ENCODE measurements at places on chromosomes 3 and 15.
A peak's percentile ranks its signal among the peaks of the same experiment; 100 is the strongest.

- DNase-seq: no peak
Measured at GRCh38 chr3:66154444-66154861, 66.3 kb upstream of the SLC25A26 start.

GRCh38 chr15:25327686-25328085 lies 111.1 kb downstream of the UBE3A start:
- no peak for DNase-seq

- DNase-seq: no peak
Measured at GRCh38 chr15:80480909-80481308, 76.7 kb downstream of the ARNT2 start.

GRCh38 chr15:40085266-40085665 lies 23.4 kb downstream of the BMF start:
- no peak for DNase-seq

GRCh38 chr15:64738226-64739095 lies 36.9 kb downstream of the RBPMS2 start:
- no peak for DNase-seq

DNA sequence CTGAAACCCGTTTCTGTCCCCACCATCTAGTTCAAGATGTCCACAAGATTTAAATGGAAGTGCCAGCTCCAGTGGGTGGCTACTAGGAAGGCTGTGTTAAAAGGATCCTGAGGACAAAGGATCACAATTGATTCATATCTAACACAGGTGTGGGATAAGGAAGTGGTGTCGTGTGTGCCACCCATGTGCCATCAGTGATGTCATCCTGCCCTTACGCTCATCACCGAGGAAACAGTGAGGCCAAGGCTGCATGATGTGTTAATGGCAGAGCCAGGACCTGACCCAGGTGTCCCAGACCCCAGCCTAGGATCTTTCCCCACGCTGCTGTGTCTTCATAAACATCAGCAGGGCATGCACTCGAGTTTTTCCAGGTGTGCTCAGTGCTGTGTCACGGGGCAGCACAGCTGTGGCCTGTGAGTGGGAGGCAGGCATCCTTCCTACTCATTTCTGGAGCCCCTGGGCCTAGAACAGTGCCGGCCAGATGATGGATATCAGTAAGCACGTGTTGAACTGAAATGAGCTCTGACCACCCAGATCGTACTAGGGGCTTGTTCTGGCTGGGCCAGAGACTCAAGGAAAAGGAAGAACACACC lies 10.6 kb upstream of the TGM5 start:
- DNase-seq: no peak

- DNase-seq: no peak
Measured at GRCh38 chr3:93994056-93994455, 14.1 kb downstream of the ARL13B start.

DNA sequence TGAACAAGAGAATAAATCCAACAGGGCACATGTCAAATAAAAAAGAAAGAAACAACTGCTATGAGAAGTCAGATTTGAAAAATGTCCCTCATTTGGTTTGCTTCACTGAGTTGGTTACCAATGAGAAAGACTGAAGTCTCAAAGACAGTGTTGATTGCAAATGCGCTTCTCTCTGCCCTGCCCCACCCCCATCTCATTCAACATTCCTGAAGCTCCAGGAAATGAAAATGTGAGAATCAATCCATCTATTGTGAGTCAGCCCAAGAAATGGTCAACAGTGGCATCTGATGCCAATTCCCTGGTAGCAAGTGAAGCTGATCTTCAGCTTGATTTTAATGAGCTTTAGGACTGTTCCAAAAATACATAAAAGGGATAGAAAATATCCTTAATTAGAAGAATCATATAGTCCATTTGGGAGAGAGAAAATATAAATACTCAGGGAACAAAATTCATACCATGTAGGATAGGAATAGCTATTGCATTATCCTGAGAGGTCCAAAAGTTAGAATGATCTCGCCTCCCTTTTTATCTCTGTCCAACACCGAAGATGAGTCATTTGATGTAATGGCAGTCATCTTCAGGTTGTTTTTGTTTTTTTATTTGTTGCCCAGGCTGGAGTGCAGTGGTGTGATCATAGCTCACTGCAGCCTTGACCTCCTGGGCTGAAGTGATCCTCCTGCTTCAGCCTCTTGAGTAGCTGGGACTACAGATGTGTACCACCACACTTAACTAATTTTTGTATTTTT lies 200.3 kb upstream of the UMPS start:
- no peak for DNase-seq

GRCh38 chr3:184822081-184822480 lies 10.1 kb downstream of the VPS8 start:
- no peak for DNase-seq

GRCh38 chr15:40357723-40358470 lies at the start of gene DISP2:
TSS of gene DISP2 (plus strand) at chr15:40358219. CDS start at chr15:40358322, 103 bp downstream.
- peak; percentile 79 for DNase-seq

- no peak for DNase-seq
Measured at GRCh38 chr15:90031231-90031791, 30.2 kb downstream of the ZNF710 start.

DNA sequence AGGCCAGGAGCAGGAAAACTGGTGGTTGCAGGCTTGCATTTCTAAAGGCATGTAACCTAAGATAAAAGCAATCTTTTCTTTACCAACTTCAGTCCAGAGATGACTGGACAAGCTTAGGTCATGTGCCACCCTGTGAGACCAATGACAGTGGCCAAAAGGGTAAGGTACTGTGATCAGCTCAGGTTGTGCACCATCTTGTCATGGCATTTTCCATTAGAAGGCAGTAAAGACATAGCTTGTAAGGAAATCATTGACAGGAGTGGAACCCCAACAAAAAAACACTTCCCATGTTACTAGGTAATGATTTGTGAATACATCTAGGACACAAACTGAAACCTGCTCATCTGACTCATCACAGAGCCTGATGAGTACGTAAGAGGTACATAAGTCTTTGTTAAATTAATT lies 35.2 kb downstream of the SSR3 start:
- DNase-seq: no peak

GRCh38 chr3:140198242-140198641 lies 263.3 kb downstream of the CLSTN2 start:
- peak; percentile 44 for DNase-seq

- DNase-seq: no peak
Measured at GRCh38 chr3:3842356-3842755, 43.1 kb downstream of the LRRN1 start.

GRCh38 chr3:12782172-12782815 lies 14.2 kb upstream of the CAND2 start:
- DNase-seq: no peak

- no peak for DNase-seq
Measured at GRCh38 chr15:23049984-23050628, 10.7 kb upstream of the TUBGCP5 start.

- DNase-seq: no peak
Measured at GRCh38 chr3:171783626-171784025, 26.7 kb downstream of the PLD1 start.

DNA sequence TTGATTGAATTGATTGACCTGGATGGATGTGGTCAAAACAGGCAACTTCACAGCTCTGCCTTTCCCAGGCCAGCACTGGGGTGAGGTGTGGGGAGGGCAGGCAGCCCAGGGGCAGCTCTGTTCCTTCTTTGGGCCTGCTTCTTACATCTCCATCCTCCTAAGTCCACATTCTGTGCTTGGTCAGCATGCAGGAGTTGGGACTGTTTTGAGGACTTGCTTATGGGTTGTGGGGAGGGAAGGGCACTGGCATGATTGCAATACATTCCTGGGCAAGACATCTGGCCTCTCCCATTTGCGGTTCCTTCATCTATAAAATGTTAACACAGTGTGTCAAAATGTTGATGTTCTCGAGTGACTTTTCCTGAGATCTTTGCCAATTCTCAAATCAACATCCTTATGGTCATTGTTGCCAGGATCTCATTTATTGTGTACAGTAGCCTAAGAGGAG lies 84.1 kb downstream of the ST6GAL1 start:
- no peak for DNase-seq

GRCh38 chr3:144407335-144407734 lies 435.7 kb downstream of the DIPK2A start:
- no peak for DNase-seq

DNA sequence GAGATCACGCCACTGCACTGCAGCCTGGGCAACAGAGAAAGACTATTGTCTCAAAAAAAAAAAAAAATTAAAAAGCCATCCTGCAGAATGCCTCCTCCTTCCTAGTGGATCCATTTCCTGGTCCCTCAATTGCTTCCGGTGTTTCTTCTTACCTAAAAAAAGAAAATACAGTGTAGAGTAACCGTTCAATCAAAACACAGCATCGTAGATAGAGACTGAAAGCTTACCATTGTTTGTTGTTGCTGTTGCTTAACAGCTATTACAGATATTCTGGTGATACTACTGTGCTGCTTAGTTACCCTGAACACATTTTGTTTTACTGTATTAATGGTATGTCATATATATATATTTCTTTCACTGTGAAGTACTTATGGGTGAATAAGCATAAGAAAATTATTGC lies 105.5 kb upstream of the LRRFIP2 start:
- DNase-seq: no peak

GRCh38 chr3:126954141-126954842 lies 28.6 kb upstream of the PLXNA1 start:
- DNase-seq: no peak

- no peak for DNase-seq
Measured at GRCh38 chr15:76368122-76368621, 31.6 kb downstream of the ISL2 start.

GRCh38 chr3:78751266-78751665 lies 1016.5 kb downstream of the ROBO1 start:
- DNase-seq: no peak

- DNase-seq: no peak
Measured at GRCh38 chr3:8756671-8757070, 12.7 kb downstream of the OXTR start.

- no peak for DNase-seq
Measured at GRCh38 chr3:124934577-124934976, at the start of gene MUC13. TSS of gene MUC13 (minus strand) at chr3:124934751. CDS start at chr3:124934712, 39 bp downstream.
